Globus pallidus (tissue), 1 donor: ENCODE measurements at places on chromosomes 11 and 22.
A peak's percentile ranks its signal among the peaks of the same experiment; 100 is the strongest.

GRCh38 chr11:11416502-11416901 is 63.5 kb upstream of the CSNK2A3 start:
- DNase-seq: peak; percentile 33

GRCh38 chr11:61695917-61696316 is 15.7 kb downstream of the DAGLA start:
- DNase-seq: no peak

GRCh38 chr11:65808744-65809341 is 22.0 kb downstream of the OVOL1 start:
- no peak for DNase-seq

DNA sequence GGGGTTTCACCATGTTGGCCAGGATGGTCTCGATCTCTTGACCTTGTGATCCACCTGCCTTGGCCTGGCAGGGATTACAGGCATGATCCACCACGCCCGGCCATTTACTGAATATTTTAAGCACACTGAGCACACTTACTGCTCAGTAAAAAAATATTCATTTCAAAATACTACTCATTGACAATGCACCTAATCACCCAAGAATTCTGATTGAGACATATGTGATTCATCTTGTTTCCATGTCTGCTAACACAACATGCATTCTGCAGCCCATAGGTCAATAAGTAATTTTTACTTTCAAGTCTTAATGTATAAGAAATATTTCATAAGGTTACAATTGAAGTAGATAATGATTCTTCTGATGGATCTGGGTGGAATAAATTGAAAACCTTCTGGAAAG is 4.2 kb upstream of the OR52J3 start:
- DNase-seq: no peak

GRCh38 chr11:113778111-113778910 is 1.3 kb upstream of the CLDN25 start:
- peak; percentile 81 for DNase-seq

GRCh38 chr11:83194281-83195142 is 1.0 kb downstream of the ANKRD42 start:
- peak; percentile 20 for DNase-seq

DNA sequence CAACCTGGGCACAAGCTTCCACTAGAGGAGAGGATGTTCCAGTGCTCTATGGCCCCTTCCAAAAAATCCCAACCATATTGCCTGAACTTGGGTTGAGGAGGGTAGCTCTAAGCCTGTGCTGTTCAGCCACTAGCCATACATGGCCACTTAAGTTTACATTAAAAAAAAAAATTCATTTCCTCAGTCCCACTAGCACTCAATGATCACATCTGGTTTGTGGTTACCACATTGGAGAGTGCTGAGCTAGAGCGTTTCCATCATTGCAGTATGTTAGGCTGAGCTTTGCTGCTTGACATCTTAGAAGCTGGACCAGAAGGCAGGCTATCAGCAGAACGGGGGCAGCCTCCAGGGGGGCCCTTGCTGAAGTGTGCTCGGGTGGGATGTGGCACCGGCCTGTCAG is 43.5 kb upstream of the CYP2D6 start:
- DNase-seq: no peak

GRCh38 chr11:117828611-117829368 is 4.2 kb upstream of the FXYD2 start:
- DNase-seq: no peak

GRCh38 chr11:62805961-62806441 is 761 bp upstream of the NXF1 start:
- DNase-seq: no peak

DNA sequence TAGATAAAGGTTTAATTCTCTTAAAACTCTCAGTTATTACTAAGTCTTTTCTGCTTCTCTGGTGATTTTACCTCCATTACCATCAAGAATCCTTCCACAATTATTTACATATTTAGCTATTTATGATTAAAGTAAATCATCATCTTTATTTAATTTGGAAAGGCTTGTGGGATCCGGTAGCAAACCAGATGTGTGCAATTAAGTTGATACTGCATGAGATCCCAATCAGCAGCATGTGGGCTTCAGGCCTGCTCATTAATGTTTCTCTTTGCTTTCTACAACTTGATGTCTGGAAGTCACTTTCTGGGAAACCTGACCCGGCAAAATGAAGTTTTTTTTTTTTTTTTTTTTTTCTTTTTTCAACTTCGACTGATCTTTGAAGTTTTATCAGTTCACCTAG is 558.4 kb upstream of the ANO5 start:
- no peak for DNase-seq

DNA sequence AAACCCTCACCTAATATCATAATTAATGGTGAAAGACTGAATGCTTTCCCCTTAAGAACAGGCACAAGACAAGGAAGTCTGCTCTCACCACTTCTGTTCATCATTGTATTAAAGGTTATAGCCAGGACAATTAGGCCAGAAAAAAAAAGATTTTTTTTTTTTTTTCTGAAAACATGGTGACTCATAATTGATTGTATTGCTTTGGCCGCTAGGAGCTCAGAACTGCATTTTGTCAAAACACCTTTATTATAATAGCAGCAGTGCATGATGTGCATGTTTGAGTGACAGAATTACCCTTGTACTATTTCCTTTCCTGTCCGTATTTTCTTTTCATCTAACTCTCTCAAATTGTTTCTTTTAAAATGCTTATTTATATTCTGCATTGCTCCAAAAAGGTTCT is 98.1 kb downstream of the RNF169 start:
- DNase-seq: no peak

- no peak for DNase-seq
Measured at GRCh38 chr11:71130106-71130505, 122.3 kb downstream of the SHANK2 start.

GRCh38 chr22:50278956-50279619 is 8.9 kb upstream of the MAPK11 start:
- DNase-seq: no peak

GRCh38 chr11:63832336-63832735 is 6.6 kb upstream of the MARK2 start:
- DNase-seq: no peak

GRCh38 chr11:11105361-11105760 is 247.5 kb upstream of the ZBED5 start:
- no peak for DNase-seq

- DNase-seq: no peak
Measured at GRCh38 chr22:49163258-49163959, 664.3 kb downstream of the BRD1 start.

GRCh38 chr11:122742301-122743018 is 86.9 kb downstream of the UBASH3B start:
- no peak for DNase-seq

DNA sequence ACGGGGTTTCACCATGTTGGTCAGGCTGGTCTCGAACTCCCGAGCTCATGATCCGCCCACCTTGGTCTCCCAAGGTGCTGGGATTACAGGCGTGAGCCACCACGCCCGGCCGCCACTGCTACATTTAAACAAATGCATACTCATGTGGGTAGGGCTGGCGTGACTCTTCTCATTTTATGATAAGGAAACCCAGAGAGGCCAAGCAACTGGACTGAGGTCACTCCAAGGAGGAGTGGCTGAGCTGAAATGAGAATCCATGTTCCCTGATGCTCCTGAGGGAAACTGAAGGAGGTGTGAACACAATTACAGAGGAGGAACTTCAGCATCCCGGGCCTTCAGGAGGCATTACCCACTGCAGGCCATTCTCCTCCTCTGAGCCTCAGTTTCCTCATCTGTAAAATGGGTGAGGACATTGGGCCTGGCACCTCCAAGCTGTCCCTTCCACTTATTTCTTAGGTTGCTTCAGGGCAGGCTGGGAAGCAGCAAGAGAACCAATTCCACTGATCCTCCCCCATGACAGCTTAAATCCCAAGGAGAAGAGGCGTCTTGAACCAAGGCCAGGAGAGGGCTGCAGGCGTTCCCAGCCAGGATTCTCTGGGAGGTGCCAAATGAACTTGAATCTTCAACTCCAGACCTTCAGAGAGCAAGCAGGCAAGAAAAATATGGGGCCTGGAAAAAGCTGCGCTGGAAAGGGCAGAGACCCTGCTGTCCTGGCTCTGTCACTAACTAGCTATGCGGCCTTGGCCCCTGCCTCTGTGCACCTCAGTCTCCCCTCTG is 2.9 kb downstream of the TST start:
- DNase-seq: no peak

DNA sequence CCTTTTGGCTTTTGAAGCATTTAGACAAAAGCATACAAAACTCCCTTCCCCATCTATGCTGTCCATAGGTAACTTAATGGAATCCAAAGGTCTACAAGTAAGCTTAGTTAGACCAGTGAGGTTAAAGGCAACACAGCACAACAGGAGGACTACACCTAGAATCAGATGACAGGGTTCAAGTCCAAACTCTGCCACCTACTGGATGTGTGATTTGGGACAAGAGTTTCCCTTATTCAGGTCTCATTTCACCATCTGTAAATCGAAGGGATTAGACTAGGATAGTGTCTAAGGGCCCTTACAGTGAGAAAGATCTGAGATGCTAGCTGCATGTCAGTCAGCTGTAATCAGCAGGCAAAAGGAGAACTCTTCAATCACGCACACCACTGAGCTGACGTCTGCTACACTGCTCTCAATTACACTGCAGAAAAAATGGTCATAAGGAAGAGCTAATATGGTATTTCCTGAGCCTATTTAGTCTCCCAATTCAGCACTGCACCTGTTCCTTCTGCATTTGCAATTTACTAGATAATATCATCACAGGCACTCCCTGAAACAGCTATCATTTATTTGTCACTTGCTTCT is 82.2 kb downstream of the SERGEF start:
- no peak for DNase-seq

GRCh38 chr11:78427615-78428265 is 10.1 kb upstream of the GAB2 start:
- DNase-seq: no peak

DNA sequence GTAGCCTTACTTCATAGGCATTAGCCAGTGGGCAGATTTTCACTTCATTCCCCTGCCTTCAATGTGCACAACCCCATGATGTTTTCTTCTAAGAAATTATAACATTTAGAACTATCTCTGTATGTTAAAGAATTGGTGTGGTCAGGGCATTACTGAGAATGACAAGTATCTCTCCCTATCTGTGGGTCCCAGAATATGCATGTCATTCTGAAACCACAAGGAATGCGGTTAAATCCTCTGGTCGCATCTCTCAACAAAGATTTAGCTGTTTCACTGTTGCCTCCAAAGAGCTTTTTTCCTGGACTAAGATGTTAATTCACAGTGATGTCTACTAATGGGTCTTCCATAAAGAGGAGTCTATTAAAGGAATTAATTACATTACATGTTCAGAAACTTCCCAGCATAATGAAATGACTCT is 62.7 kb downstream of the LIF start:
- no peak for DNase-seq

- no peak for DNase-seq
Measured at GRCh38 chr22:40635043-40635939, 1.2 kb downstream of the MRTFA start.

DNA sequence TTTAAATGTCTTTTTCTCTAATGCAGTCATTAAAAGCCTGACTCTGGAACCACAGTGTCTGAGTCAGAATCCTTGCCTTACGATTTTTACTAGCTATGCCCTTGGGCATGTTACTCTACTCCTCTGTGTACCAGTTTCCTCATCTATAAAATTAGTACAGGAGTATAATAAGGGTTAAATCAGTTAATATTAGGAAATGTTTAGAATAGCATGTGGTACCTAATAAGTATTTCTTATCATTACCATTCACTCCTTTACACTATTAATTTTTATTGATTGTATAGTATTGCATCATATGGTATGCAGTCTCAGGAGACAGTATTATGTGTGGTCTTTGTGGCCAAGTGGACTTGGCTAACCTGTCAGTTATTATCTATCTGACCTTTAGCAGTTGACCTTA is 68.2 kb downstream of the METTL15 start:
- no peak for DNase-seq

DNA sequence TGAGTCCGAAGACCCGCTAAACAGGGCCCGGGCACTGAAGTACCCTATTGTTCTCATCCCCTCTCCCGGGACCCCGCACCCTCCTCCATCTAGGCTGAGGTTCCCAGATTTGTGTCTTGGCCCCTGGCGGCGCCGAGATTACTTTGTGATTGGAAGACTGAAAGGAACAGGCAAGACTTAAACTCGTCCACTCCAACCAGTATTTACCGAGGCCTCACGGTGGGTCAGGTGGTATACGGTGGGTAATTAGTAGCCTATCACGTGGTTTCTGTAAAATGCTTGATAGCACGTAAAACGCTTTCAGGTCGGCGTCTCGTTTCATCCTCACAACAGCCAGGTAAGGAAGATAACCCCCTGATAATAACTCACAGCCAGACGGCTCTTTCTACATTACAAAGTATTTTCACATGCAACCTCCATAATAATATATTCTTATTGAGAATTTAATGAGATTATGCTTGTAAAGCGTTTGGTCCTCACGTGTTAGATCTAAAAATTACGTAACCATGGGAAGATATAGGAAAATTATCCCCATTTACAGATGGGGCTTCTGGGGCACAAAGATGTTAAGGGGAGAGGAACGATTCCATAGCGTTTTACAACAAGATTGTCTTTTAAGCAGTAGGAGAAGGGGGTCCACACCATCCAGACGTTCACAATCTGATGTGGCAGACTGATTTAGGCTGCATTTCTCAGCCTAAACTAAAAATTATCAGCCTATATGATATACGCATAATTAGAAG is 642 bp upstream of the PIK3C2A start:
- DNase-seq: no peak

- DNase-seq: no peak
Measured at GRCh38 chr11:107707807-107708206, 4.0 kb downstream of the SLN start.

DNA sequence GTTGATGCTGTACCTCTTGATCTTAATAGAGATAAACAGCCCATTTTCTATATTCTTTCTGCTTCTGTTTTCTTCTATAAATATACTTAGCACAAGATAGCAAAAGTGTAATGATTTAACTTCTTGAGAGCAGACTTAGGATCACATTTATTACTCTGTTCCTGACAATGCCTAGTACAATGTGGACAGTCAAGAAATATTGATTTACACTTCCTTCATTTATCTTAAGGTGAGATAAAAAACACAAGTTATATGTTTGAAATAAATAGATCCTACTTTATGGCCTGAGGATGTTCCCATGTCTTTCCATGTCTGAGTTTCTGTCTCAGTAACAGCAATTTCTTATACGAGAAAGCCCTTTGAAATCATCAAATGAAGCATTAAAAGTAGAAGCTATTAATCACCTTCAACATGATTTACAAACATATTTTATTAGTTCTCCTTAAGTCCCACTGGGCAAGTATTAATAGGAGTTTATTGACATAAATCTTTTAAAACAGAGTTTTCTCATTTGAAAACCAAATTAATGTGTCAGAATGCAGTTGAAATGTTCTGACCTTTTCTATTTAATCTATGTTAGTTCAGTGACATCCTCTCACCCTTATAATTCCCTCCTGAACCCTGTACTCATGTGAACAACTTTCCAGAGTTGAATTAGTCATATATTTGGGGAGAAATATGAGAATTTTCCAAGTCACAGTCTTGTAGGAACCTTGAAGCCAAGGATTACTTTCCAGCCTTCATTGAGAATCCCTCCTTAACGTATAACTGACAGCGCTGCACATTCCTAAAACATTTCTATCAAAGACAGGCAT is 1611.7 kb upstream of the TENM4 start:
- DNase-seq: no peak

GRCh38 chr11:746289-747157 is 741 bp upstream of the TALDO1 start:
- peak; percentile 83 for DNase-seq

- no peak for DNase-seq
Measured at GRCh38 chr22:36629320-36629719, 74.2 kb downstream of the CACNG2 start.

- DNase-seq: no peak
Measured at GRCh38 chr11:76236092-76236999, 30.0 kb upstream of the WNT11 start.

GRCh38 chr22:25076336-25076735 is 123.3 kb upstream of the CRYBB3 start:
- no peak for DNase-seq
